ENCODE measurements at places on chromosomes 11 and 22.

GRCh38 chr22:45834241-45834640 is 142.7 kb downstream of the WNT7B start:
- DNase-seq, result no peak

GRCh38 chr11:44629732-44630345 is 64.4 kb downstream of the CD82 start:
- no peak for DNase-seq

GRCh38 chr11:78642979-78643675 is 68.5 kb upstream of the NARS2 start:
- no peak for DNase-seq

GRCh38 chr11:34243600-34244464 is 114.0 kb downstream of the ABTB2 start:
- DNase-seq, result no peak
